ENCODE measurements at places on chromosomes 5 and 9. TPM values are rescaled to one million over a fixed set of nuclear protein-coding genes. Genes with fewer than 3 reads are reported as not detected.

GRCh38 chr9:113941056-113941455 lies 64.9 kb downstream of the ZNF618 start:
- DNase-seq = no peak

DNA sequence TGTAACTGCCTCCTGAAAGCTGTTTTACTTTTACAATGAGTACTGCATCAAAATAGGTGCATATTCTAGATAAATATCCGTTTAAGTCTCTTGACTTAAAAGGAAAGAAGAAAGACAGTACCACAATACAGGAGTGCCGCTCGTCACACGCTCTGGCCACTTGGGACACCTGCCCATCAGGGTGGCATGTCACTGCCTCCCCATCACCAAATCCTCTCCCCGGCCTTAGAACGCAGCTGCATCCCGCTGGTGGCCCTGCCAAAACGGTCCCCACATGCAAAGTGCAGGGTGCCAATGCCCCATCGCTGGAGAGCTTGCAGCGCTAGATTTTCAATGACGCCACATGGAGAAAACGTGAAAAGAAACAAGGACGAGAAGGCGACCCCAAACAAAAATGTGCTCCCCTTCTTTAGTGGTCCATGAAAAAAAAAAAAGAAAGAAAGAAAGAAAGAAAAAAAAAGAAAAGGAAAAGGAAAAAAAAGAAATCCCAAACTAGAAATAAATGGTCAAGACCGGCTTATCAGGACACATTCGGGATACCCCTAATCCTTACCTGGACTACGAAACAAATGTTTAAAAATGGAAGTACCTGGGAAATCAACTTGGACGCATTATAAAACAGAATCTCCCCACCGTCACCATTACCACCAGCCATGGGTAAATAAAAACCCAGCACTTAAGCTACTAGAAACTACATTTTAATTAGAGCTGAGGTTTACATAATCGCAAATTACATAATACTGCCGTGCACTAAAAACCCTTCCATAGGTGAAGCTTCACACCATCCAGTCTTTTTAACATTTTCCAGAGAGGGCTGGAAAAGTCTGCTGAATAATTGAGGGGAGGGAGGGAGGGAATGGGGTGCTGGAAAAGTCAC lies 1.0 kb downstream of the ANKH start:
- DNase-seq = peak; percentile 56

DNA sequence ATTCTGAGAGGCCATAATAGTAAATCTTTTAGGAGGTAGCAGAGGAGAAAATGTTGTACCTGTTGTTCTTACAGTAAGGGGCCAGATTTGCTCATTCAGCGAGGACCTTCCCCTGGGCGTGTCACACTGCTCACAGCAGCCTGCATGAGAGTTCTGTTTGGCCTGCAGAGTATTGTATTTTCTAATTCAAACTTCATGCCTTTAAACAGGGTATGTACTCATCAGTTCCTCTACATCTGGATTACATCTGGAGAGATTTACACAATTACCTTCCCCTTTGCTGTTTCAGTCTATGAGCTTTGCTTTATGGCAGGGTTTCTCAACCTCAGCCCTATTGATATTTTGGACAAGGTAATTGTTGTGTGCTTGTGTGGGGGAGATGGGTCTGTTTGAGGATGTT lies 170.9 kb upstream of the STK32A start:
- DNase-seq = no peak

DNA sequence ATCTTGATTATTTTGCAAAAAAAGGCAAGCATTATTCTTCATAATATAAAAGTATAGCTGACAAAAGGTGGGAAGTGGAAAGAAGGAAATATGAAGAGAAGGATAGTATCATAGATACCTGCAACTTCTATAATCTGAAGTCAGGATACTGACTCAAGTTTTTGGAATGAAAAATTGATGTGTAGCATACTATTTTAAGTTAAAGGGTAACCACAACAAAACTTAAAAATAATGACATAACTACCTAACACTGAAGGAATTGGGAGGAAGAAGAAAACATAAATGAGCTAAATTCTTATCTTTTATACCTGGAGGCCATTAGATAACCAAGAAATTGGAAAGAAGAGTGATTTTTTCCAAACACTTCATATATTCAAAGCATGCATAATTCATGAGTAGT lies 51.8 kb upstream of the TLE1 start:
- no peak for DNase-seq

DNA sequence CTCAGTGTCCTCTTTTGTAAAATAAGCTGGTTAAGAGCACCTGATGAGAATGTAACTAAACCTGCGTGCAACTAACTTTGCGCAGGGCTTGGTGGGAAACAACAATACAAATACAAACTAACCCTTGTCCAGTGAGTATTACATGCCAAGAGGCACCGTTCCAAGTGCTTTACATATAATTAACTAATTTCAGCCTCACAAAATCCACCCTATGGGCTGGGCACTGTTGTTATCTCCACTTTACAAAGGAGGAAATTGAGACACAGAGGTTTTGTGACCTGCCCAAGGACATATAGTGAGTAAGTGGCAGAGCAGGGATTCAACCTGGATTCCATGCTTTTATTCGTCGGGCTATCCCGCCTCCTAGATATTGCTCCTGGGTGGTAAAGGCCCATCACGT lies 26.2 kb upstream of the TNIP1 start:
- DNase-seq = no peak

DNA sequence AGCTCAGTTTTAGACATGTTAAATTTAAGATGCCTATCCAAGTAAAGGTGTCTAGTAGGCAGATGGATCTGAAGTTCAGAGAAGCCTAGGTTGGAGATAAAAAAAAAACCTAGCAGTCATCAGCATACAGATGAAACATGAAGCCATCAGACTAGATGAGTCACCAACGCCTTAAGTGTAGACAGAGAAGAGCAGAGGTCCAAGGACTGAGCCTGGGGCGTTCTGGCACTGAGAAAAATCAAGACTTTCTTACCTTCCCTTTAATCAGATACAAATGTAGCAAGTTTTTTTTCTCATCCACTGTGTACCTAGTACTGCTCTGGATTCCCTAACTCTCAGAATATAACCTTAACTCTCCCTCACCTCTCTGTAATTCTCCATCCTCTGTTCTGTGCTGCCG lies 97.3 kb downstream of the SIL1 start:
- no peak for DNase-seq

DNA sequence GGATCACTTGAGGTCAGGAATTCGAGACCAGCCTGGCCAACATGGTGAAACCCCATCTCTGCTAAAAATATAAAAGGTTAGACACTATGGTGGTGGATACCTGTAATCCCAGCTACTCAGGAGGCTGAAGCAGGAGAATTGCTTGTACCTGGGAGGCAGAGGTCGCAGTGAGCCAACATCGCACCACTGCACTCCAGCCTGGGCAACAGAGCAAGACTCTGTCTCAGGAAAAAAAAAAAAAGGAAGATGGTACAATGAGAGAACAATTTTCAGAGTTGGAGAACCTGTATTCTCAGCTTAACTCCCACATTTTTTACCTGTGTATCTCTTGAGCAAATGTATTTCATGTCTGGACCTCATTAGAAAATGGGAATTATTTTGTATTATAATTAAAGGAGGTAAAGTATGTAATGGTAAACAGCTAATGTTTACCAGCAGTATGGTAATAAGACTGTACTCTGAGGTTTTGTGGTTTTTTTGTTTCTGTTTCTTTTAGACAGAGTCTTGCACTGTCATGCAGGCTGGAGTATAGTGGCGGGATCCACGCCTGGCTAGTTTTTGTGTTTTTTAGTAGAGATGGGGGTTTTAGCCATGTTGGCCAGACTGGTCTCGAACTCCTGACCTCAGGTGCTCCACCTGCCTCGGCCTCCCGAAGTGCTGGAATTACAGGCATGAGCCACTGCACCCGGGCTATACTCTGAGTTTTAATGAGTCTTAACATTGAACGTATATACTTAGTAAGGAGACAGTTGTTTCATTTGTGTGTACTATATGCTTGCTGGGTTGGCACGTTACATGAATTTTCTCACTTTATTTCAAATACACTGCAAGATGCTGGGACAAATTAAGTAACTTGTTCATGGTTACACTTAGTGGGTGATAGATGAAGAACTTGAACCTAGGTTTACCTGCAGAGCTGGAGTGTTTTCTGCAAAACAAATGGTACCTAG lies 16.2 kb downstream of the UHRF2 start:
- DNase-seq = no peak

DNA sequence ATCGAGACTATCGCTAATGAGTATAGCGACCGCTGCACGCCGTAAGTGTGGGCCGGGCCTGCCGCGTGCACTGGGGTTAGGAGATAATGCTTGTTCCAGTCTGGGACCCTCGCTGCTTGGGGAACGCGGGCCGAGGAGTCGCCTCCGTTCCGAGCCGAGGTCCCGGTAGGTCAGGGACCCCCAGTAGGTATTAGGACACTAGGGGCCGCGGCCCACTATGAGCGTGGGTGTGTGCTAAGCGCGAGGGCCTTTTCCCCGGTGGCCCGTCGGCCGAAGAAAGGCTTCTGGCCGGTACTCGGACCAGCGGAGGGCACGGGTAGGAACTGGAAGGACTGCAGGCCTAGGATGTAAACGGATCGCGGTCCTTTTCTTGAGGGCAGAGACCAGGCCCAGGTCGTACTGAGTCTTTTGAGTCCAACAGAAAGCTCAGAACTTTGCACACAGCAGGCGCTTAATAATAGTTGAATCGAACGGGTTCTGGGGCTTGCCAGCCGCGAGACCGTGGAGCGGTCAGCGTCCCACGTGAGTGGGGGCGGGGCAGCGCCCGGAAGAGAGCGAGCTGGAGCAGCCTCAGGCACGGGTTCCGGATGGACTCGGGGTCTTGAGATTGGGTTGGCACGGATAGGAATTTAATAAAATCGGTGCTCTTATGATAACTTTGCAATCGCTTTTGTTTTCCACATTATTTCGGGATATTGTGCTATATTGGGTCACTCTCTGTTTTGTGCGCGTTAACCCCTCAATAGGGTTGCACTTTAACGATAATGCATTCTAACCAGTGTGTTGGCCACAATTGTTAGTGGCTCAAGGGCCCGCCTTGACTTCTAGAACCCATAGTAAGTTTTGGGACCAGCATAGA lies 733 bp downstream of the HSPA4 start:
- DNase-seq = peak; percentile 75

- no peak for DNase-seq
Measured at GRCh38 chr5:56569076-56569475, 246.3 kb upstream of the MAP3K1 start.

The CARTPT gene
- total RNA-seq = not detected

The LRRC19 gene
- not detected for total RNA-seq
